SJSA1 (cell line): ENCODE measurements at places on chromosomes 13 and 19.

GRCh38 chr19:21022996-21023395 lies 2.5 kb downstream of the ZNF430 start:
- no peak for DNase-seq

- DNase-seq, result no peak
Measured at GRCh38 chr19:7458675-7459074, 30.2 kb downstream of the PEX11G start.

DNA sequence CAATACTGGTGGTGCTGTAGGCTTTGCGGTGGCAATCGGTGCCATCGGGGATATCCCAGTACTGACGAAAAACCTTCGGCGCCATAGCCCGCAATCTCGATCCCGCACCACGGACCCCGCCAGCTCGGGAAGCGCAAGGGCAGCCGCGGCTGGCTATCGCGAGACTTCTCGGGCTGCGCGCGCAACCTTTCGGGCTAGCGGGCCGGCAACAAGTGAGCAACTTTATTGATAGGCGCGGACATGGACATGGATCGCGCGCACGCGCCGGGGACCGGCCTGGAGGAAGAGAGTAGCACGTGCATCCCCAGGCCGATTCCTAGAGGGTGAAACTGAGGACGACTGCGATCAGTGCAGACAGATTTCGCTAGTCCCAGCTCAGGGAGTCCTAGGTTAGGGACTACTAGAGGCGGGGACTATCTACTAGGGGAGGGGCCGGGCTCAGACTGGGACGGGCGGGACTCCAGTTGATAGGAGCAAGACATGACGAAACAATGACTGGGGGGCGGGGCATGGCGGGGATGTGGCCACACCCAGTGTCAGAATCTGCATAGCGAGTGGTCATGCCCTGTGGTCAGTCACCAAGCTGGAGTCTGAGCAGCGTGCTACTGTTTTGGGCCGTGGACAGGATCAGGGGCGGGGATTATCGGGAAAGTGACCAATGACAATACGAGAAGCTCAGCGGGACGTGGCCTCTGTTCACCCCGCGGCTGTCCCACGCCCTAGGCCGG lies at the start of gene NDUFA11:
Gene NDUFA11, minus strand, starts transcription at position 167 of the 728 bp plus-strand sequence. Its CDS starts 82 bp downstream, at position 85.
- DNase-seq, result peak; percentile 99

GRCh38 chr19:41599175-41599966 lies 23.4 kb downstream of the CEACAM21 start:
- DNase-seq, result no peak

DNA sequence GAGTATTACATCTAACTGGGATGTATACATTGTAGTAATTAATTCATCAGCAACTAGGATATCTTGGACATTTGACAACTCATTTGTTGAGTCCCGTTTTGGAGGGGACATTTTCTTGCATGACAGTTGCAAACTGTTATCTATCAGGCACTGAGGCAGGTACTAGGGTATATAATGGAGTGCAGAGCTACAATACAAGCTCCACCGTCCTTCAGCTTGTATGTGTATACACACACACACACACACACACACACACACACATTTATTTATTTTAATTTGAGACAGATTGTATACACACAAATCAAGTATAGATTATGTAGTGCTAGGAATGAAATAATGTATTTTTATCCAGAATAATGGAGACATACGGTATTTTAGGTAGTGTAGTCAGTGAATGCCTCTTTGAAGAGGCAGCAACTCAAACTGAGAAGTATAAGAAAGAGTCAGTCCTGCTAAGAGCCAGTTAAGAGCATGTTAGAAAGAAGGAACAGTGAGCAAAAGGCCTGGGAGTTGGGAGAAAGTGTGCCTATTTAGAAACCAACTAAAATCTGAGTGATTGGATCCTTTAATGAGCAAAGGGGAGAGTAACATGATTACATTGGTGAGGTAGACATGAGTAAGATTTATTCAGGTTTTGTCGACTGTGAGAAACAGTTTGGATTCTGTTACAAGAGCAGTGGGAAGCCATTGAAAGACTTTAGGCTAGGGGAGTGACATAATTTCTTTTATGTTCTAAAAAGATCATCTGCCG lies 74.5 kb downstream of the NBEA start:
- DNase-seq, result no peak

GRCh38 chr19:57978586-57979289 lies 4.4 kb upstream of the C19orf18 start:
- no peak for DNase-seq

DNA sequence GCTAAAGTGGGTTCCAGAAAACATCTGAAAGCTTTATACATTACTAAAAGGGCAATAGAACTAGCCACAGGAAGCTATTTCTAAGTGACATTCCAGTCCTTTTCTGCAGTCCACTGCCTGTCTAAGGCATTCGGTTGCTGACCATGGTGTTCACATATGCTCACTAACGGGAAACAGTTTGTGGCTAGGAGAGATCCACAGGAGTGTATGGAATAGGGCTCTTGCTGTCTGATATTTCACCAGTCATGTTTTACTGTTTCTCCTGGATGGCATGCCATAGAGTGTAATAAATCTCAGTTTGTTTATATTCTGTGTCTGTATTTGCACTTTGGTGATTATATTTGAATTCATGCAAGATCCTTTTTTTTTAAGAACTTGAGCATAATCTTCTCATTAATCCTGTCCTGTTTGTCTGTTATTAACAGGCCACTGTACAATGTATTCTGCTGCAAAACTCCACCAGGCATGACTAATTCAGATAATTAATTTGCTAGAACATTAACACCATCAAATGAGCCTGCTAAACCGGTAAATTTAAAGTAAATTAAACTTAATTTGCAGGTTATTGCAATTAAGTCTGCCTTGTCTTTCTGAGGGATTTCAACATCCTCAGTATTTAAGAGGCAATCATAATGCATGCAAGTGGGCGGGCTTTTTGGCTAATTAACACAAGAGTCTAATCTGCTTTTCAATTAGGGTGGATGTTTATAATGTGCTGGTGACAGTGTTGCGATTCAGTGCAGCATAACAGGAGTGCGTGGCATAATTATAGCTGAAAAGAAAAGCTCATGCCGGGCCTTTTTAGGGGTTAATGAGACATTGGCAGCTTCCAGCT lies 201.3 kb downstream of the POU4F1 start:
- DNase-seq, result no peak

DNA sequence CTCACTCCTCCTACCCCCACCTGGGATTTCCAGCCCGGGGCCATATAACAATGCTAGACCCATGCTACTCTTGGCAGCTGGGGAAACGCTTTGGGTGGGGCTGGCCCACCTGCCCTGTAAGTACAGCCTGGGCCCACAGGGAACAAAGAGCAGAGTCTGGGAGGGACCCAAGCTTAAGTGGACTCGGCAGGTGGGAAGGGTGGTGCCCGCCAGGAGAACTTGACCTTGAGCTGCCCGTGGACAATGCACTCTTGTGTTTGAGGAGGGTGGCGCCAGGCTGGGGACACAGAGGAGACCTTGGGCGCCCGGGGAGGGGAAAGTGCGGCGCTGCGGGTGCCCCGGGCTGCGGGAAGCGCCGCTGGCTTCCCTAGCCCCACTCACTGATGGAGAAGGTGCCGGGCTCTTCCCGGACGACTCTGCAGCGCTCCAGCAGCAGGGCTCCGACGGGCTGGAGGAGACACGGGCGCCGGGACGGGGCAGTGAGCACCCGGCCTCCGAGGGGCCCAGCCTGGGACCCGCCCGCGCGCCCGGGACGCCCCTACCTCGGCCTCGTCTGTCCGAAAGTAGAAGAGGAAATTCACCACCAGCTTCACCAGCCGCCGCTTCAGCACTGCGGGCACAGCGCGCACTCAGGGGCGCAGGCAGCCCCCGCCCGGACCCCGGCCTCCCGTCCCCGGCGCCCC lies 607 bp downstream of the PLEKHJ1 start:
- DNase-seq, result peak; percentile 48

GRCh38 chr13:50810998-50811397 lies 32.5 kb downstream of the DLEU7 start:
- no peak for DNase-seq

GRCh38 chr19:16146112-16146511 lies 2.6 kb downstream of the HSH2D start:
- DNase-seq, result no peak

GRCh38 chr13:21879263-21879914 lies 208.5 kb downstream of the FGF9 start:
- no peak for DNase-seq

DNA sequence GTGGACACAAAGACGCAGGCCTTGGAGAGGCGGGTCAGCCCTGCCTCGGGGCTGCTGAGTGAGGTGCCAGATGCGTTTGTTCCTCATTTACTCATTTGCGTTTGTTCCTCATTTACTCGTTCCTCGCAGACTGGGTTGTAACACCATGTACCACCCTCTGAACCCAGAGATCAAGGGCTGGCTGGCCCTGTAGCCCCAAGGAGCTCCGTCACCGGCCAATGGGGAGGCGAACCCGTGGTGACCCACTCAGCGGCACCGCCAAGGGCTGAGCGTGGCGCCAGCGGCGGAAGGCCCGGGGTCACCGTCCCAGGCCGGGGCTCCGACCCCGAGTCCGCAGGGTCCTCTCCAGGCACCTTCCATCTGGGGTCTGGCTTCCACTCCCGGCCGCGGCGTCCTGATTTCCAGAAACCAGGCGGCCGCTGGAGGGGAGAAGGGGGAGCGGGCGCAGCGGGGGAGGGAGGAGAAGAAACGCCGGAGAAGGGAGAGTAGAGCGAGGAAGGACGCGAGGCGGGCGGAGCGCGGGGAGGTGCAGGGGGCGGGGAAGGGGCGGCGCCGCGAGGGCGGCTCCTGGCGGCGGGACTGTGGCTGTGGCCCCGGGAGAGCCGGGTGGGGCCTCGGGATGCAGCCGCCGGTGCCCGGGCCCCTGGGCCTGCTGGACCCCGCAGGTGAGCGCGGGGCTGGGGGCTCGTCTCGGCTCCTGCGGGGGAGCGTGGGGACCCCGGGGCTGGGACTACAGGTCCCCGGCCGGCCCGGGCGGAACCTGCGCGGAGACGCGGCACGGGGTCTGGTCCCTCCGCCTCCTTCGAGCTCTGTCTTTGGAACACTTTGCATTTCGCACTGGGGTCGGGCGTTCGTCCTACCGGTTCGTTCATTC lies at the start of gene TMEM255B:
Gene TMEM255B, plus strand, starts transcription at position 576 of the 874 bp plus-strand sequence. Its CDS starts 44 bp downstream, at position 620.
- DNase-seq, result peak; percentile 70

- DNase-seq, result no peak
Measured at GRCh38 chr13:95420501-95420900, 119.2 kb upstream of the ABCC4 start.

DNA sequence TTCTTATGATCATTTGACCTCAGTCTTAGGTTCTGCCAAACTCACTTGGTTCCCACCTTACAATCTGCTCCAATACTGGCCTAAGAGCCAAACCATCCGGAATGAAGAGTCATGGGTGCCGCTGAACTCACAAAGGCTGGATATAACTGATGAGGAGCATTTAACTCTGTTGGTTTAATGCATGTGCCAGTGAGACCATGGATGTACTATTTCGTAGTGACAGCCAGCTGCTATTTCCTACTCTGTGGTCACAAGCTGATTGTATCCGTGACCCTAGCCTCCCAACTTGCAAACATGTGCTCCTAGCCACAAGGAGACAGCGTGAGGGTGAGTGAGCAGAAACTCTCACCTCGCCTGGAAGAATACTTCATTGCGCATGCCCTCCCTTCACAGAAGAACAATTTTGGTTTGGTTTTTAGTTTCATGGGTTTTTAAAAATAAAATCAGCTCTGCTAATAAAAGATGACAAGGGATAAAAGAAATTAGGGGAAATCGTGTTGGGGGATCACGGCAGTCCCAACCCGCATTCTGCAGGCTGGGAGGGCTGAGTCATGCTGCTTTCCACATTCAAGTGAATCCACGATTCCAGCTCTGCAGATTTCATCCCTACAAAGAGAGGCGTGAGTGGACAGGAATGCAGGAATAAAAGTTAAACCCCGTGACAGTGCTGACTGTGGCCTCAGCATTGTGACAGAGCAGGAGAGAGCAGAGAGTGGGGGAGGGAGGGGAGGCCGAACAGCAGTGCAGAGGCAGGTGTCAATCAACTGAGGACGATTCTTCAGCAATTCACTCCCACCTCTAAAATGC lies 66.8 kb upstream of the RAP2A start:
- DNase-seq, result peak; percentile 76

DNA sequence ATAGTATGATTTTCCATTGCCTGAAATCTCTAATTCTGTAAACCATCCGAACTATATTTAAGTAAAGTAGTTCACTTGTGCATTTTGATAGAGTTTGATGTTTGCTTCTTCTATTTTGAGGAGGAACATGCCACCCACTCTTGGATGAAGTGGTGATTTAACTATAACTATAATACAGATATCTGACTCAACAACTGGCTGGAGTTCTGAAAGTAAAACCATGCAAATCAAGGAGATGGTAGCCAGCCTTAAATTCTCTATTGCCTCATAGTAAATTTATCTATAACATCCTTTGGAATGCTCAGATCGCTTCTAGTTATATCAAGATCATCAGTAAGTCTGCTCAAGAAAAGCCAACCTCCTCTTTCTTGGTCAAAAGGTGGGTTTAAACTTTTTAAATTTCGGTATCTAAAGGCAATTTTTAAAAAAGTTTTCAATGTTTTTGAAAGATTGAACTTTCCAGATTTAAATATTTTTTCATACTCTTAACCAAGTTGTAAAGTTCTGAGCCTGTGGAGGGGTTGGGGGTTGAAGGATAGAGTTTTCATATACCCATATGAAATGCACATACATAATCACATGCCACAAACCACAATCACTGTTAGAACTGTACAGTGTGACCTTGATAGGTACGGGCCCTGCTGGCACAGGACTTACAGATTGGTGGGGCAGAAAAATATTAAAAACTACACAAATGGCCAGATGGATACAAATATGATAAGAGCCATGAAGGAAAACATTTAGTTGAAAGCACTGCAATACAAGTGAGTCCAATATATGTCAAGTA lies 90.5 kb upstream of the RFC3 start:
- DNase-seq, result no peak
